Activated naive CD8-positive, alpha-beta T cell treated with anti-CD3 and anti-CD28 coated beads, Interleukin-2, amount 10 ng/mL, durations not matched to agents 7 days and 5 days (primary cell): ENCODE measurements at places on chromosomes 6 and 20. TPM values are rescaled to one million over a fixed set of nuclear protein-coding genes. Genes with fewer than 3 reads are reported as not detected.

Gene MYLK4
- total RNA-seq, result 0.62 TPM

Gene FABP7
- total RNA-seq, result not detected

Gene TAAR1
- total RNA-seq, result not detected

Gene ARMC2
- 12.2 TPM for total RNA-seq

Gene RAB5IF
- 76.1 TPM for total RNA-seq

Gene PAX1
- total RNA-seq, result not detected

Gene HLA-DQA2
- total RNA-seq, result 0.34 TPM

Gene CST4
- total RNA-seq, result not detected

Gene SAMD3
- 52.6 TPM for total RNA-seq

Gene NNAT
- total RNA-seq, result not detected

Gene SLC44A4
- total RNA-seq, result not detected

Gene HLA-DMB
- 14.0 TPM for total RNA-seq

Gene IL17F
- not detected for total RNA-seq

Gene CEP250
- total RNA-seq, result 84.5 TPM

Gene SMLR1
- not detected for total RNA-seq

Gene BIRC7
- not detected for total RNA-seq

Gene GUCA1A
- total RNA-seq, result not detected

Gene TMEM74B
- total RNA-seq, result 3.5 TPM

DNA sequence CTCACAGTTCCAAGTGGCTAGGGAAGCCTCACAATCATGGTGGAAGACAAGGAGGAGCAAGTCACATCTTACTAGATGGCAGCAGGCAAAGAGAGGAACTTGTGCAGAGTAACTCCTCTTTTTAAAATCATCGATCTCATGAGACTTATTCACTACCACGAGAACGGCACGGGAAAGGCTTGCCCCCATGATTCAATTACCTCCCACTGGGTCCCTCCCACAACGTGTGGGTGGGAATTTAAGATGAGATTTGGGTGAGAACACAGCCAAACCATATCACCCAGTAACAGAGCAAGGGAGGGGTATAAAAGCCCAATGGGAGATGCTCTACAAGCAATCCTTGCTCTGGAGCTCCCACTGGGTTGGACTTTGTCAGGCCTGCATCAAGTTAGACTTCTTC is 80.4 kb downstream of the JPH2 start:
- no peak for DNase-seq

GRCh38 chr20:56788041-56788670 is 159.1 kb downstream of the TFAP2C start:
- DNase-seq, result no peak

GRCh38 chr6:18088419-18089296 is 33.8 kb downstream of the NHLRC1 start:
- no peak for DNase-seq

- no peak for DNase-seq
Measured at GRCh38 chr6:5866547-5867051, 140.1 kb downstream of the NRN1 start.

GRCh38 chr6:14655201-14656061 is 537.9 kb downstream of the CD83 start:
- no peak for DNase-seq

DNA sequence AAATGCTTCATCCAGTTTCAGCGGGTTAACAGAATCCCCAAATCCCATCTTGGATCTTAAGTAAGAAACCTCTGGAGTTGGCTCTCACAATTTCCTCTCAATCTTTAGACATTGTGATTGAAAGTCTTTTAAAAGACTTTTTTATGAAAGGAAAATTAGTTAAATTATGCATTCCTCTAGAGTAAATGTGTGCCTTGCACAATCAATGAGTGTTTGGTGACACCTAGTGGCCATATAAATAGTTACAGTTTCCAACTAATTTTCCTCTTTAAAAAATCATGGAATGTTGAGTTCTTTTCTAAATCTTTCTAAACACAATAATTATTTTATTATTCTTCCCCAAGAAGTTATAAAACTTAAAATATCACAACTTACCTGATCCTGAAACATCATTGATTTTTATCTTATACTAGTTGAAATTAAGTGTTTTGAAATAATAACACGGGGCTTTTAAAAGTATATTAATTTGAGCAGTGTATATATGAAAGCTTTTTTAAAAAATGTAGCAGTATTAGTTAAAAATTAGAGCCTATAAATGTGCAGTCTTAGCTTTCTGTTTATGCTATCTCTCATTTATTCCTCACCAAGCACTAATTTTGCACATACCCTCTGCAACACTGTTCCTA is 66.4 kb downstream of the PKHD1 start:
- no peak for DNase-seq

GRCh38 chr20:57566803-57567459 is 6.0 kb downstream of the PCK1 start:
- DNase-seq, result no peak

DNA sequence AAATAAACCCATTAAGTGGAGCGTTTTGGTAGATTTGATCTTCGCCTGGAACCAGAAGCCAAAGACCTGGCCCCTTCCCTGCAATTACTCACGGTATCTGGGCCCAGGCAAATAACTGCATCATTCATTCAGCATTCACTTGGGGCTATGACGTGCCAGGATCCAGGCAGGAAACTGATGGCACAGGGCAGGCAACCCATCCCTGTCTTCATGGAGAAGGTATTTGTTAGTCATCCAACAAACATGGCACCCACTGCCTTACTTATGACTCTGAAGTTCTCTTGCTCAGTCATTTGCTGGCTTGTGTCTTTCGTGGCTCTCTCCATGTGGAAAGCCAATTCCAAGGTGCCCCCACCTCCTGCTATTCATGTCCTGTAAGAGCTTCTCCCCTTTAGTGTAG is 232.4 kb downstream of the BMP7 start:
- no peak for DNase-seq

- no peak for DNase-seq
Measured at GRCh38 chr6:154298297-154298696, 58.3 kb downstream of the IPCEF1 start.

- DNase-seq, result no peak
Measured at GRCh38 chr6:18025596-18025995, 38.2 kb upstream of the KIF13A start.

- DNase-seq, result no peak
Measured at GRCh38 chr20:45909817-45910669, 1.9 kb downstream of the PLTP start.

- DNase-seq, result no peak
Measured at GRCh38 chr20:49245921-49246740, 26.9 kb downstream of the DDX27 start.

DNA sequence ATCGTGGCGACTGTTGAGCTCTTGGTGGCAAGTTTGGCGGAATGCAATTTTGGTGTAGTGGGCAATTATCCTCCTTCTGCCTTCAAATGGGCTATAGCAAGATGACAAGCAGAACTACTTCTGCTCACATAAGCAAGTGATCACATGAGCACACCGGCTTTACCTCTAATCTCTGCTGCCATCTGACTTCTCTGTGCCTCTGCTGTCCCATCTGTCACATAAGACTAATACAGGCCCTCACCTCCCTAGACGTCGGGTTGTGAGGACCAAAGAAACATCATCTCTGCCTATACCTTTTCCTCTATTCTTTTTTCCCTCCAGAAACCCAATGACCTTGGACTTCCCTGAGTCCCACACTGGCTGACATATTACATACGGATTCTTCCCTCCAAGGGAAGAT is 13.3 kb upstream of the WTAP start:
- DNase-seq, result no peak

DNA sequence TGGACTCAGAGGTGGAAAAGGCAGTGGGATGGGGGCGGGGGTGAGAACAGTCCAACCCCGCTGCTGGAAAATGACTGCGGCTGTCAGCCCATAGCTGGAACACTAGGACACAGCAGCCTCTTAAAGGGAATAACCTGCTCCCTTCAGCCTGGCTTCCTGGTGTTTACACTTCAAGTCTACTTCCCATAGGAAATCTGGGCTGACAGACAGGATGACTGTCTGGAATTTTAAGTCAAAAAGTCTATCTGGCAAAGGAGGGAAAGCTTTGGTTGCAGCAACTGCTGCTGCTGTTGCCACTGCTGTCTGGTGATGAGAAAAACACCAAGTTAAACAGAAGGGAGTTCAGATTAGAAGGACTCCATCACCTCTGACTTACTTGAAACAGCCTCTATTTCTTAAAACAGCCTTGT is 44.9 kb downstream of the TNFRSF21 start:
- no peak for DNase-seq

- DNase-seq, result no peak
Measured at GRCh38 chr6:18976966-18977365, 589.8 kb downstream of the RNF144B start.

DNA sequence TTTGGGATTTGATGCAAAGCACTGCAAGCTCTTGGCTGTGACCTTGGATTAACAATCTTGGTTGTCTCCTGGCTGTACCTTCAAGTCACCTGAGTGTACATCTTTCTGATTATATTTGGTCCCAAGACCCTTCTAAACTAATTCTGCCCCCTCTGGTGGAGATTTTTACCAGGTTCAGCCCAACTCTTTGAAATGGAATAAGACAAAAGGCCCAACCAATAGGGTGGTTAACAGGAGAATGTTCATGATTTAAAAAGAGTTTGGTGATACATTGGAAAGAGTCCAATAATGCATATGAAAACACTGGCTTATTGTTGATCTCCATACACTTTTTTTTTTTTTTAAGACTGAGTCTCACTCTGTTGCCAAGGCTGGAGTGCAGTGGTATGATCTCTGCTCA is 77.5 kb upstream of the CD83 start:
- DNase-seq, result no peak

- no peak for DNase-seq
Measured at GRCh38 chr6:45498591-45498990, 120.9 kb upstream of the SUPT3H start.

GRCh38 chr6:73927421-73927820 is 231.4 kb downstream of the CD109 start:
- no peak for DNase-seq

- DNase-seq, result no peak
Measured at GRCh38 chr6:36285797-36286196, 15.9 kb downstream of the PNPLA1 start.

- DNase-seq, result no peak
Measured at GRCh38 chr20:63234693-63235398, 859 bp upstream of the BIRC7 start.

- DNase-seq, result no peak
Measured at GRCh38 chr6:124823240-124824111, 138.8 kb upstream of the RNF217 start.

DNA sequence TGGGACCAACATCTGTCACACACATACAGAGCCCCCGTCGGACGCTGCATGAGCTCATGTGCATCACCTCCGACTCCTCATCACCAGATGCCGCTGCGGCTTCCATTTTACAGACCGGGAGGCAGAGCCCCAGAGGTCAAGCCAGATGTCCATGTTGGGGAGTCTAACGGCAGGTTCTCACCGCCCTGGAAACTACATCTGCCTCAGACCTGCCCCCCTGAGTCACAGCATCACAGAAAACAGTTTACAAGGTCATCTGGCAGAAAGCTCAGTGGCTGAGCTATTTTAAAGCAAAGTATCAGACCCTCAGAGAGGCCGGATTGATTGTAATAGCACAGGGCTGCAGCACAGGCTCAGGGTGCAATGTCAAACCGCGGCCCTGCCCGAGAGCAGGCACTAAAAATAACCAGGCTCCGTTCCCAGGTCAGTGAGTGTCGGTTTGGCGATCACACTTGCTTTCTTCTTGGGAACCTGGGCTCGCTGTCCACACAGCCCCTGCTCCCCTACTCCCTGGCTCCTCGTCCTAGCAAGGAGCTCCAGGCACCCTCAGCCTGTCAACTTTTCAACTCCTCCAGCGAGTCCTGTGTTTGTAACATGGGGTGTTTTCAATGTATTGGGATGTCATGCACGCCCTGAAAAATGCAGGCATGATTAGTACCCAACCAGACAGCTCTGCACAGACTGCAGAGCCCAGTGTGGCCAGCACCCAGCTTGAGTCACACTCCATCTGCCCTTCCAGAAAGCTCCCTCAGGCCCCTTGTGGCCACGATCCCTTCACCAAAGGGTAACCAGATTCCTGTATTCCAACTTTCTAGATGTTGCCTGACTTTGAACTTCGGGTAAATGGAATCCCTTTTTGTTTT is 264.5 kb downstream of the CDH4 start:
- DNase-seq, result no peak

DNA sequence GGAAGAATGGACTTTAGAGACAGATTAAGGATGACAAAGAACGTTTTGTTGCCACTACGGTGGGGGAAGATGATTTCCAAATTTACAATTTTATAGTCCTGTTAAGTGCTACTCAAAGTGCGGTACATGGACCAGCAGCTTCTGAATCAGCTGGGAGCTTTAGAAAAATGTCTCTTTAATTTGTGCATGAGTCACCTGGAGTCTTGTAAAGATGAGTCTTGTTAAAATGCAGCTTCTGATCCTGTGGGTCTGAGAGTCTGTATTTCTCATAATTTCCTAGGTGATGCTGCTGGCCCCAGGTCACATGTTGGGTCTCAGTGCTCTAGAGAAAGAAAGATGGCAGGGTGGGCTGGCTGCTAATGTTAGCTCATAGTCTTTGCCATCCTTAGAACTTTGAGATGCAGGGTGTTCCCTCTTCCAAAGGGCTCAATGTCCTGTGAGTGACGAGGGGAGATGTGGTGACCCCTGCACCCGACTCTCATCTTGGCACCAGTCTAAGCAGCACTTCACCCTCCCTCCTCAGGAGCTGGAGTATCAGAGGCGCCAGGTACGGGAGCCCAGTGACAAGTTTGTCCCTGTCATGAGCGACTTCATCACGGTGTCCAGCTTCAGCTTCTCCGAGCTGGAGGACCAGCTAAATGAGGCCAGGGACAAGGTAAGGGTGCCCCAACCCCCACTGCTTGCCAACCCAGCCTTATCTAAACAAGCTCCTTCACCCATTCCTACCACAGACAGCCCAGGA is 34.5 kb downstream of the MOCS1 start:
- DNase-seq, result no peak

DNA sequence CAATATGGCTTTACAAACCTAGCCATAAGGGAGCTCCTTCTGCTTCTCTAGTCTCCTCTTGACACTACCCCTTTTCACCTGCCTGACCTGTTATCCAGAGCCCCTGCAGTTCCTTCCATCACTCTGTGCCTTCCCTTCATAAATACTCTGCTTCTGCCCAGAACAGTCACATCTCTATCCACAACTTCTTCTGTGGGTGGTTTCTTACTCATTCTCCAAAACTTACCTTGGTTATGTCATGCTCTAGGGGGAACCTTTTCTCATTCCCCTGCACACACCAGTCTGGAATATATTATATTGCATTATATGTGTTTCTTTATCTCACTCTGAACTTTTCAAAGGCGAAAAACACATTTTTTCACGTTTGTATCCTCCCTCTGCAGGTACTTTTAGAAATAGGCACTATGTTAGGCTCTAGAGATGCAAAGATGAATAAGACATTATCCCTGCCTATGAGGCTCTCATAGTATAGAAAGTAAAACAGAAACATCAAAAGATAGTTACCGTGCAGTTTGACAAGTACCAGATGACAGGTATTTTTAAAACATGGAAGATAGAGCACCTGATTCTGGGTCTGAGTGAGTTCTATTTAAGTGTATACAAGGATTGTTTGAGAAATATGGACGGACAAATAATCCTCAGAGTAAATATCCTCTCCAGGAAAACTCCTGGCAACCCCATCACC is 51.5 kb downstream of the AIG1 start:
- no peak for DNase-seq

GRCh38 chr6:42260396-42260888 is 42.8 kb upstream of the MRPS10 start:
- no peak for DNase-seq

GRCh38 chr6:4433199-4433598 is 297.8 kb upstream of the ECI2 start:
- no peak for DNase-seq

GRCh38 chr20:17848249-17849048 is 120.1 kb downstream of the SNX5 start:
- no peak for DNase-seq
